ENCODE measurements at places on chromosomes 1 and 21. TPM values are rescaled to one million over a fixed set of nuclear protein-coding genes. Genes with fewer than 3 reads are reported as not detected.

- DNase-seq = no peak
Observed at GRCh38 chr1:42674682-42675081, 7.5 kb upstream of the YBX1 start.

GRCh38 chr1:198876371-198876871, 237.6 kb downstream of the PTPRC start:
- no peak for DNase-seq

- no peak for DNase-seq
Observed at GRCh38 chr1:198291924-198292323, 135.1 kb downstream of the NEK7 start.

DNA sequence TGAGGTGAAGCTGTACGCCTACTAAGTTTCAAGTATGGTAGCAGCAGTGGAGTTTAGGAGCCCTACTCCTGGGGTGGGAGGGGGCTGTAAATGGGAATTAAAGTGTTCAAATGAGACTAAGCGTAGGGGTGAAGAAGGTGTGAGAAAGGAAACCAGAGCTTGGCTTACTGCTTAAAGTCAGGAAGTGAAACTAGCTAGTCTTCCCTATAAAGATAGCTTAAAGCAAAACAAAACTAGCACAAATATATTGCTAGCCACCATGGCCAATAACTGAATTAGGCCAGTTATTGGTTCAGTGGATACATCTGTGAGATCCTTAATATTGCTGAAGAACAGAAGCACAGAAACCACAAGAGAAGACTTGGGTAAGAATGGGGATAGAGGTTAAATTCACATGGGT, 492.2 kb upstream of the PKN2 start:
- no peak for DNase-seq

ZMYND12 gene
- 0.48 TPM for polyA plus RNA-seq
